Right ventricle myocardium superior (tissue), 1 donor: ENCODE measurements at places on chromosomes 4 and X. TPM values are rescaled to one million over a fixed set of nuclear protein-coding genes. Genes with fewer than 3 reads are reported as not detected.
A peak's percentile ranks its signal among the peaks of the same experiment; 100 is the strongest.

The SMIM43 gene
- total RNA-seq: not detected

The DUSP9 gene
- not detected for total RNA-seq

The PRDM8 gene
- 0.73 TPM for total RNA-seq

The AMBN gene
- total RNA-seq: not detected

The TMSB15A gene
- not detected for total RNA-seq

The GRID2 gene
- not detected for total RNA-seq

DNA sequence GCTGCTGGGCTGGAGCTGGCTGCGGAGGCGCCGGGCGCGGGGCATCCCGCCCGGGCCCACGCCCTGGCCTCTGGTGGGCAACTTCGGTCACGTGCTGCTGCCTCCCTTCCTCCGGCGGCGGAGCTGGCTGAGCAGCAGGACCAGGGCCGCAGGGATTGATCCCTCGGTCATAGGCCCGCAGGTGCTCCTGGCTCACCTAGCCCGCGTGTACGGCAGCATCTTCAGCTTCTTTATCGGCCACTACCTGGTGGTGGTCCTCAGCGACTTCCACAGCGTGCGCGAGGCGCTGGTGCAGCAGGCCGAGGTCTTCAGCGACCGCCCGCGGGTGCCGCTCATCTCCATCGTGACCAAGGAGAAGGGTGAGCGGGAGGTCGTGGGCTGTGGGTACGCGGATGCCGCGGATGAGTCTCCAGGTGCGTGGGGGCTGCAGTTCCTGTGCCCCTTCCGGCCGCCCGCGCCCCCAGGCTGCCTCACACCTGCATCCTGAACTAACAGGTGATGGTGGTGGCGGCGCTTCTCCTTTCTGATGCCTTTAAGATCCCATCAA, 499 bp downstream of the CYP2U1 start:
- DNase-seq: no peak

DNA sequence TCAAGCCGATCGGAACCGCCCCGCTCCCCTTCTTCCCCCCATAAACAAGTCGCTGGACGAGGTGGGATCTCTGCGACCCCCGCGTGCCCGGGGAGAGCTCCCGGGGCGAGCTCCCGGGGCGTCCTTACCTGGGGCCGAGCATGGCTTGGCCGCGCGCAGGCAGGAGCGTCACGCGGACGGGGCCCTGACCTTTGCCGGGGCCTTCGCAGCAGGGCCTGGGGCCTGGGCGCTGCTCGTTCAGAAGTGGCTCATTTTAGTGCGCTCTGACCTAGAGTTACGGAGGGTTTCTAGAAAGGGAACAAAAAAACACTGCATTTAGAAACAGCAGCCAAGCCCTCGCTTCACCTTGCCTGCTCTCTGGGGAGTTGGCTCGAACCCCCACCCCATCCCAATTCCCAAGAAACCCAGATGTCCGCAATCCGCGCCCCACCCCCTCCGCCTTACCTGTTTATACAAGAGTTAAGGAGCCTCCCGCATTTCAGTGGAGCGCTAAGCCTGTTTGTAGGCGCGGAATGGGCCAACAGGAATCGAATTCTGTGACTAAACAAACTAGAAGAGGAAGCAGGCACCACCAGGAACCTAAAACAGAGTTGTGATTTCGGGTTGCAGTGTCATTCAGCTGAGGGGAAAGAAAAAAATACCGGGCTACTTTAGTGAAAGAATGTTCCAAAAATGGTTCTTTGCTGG, 814 bp upstream of the RBM47 start:
- DNase-seq: peak; percentile 53

DNA sequence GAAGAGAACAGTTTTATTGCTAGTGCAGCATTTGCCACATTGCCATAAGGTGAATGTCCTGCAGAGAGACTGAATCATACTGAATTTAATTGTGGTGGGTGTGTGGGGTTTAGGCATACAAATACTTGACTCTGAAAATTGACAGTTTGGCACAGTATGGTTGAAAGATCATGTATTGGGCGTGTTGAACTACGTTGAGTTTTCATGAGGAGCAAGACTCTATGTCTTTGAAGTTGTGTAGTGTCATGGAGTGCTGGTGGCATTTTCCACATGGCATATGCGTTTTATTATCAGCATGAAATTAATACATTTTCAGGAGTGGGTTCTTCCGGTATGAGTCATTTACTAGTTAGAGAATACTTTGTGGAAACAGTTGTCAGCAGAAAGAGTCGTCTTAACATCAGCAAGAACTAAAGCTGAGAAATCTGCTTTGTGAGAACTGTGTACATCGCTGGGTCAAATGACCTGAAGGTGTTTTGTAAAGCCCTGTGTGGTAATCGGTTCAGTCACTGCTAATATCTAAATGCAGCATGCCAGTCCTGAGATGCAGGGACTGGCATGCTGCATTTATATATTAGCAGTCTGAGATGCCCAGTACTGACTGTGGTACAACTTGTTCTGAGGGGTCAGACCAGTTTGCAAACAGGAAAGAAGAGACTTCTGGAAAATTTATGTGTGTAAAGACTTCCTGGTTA, 50.3 kb downstream of the ARHGAP10 start:
- no peak for DNase-seq

DNA sequence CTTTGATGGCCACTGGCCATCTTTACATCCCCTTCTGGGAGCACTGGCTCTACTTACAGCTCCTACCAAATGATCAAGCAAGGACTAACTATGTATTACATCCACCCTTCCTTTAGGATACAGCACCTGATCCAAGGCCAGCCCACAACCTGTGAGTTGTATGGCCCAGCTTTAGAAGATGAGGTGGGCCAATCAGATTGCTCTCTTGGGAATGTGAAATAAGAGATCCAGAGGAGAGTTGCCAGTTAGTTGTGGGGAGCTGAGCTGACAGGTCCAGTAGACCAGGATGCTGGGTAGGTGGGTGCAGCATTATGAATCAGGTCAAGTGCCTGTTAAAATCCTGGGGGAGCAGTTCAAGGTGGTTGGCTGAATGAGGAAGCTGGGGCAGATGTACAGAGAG, 111.5 kb downstream of the GNL3L start:
- DNase-seq: no peak

DNA sequence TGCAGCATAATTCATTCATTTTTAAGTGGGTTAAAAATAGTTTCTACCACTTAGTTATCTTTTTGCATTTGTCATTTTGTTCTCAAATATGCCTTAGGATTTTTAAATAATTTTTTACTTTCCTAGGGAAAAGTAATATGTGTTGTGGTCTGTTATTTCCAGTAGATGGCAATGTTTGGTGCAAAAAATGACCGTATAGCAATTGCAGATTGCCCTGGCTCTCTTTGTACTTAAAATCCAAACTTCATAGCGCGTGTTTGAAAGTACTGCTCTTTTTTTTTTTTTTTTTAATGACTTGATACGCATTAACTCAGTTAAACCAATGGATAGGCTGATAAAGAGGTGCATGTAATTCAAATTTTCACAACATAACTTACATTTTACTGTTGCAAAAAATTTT, 74.4 kb upstream of the RBMX start:
- DNase-seq: no peak

DNA sequence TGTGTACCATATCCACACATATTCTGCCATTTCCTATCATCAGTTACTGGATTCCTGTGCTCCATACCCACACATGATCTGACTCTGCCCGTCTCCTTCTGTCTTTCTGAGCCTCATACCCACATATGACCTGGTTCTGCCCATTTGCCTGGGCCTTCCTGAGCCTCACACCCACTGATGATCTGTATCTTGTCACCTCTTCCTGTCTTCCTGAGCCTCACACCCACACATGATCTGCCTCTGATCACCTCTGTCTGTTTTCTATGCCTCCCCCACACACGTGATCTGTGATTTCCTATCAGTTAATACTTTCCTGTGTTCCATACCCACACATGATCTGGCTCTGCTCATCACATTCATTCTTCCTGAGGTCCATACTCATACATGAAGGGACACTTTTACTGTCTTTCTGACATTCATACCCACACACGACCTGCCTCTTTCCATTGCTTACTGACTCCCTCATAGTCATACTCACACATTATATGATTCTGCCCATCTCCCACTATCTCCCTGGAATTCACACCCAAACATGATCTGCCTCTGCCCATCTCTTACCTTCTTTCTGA, 32.5 kb downstream of the SCML1 start:
- DNase-seq: no peak

GRCh38 chr4:53854991-53855568, 209.3 kb downstream of the CHIC2 start:
- DNase-seq: no peak

DNA sequence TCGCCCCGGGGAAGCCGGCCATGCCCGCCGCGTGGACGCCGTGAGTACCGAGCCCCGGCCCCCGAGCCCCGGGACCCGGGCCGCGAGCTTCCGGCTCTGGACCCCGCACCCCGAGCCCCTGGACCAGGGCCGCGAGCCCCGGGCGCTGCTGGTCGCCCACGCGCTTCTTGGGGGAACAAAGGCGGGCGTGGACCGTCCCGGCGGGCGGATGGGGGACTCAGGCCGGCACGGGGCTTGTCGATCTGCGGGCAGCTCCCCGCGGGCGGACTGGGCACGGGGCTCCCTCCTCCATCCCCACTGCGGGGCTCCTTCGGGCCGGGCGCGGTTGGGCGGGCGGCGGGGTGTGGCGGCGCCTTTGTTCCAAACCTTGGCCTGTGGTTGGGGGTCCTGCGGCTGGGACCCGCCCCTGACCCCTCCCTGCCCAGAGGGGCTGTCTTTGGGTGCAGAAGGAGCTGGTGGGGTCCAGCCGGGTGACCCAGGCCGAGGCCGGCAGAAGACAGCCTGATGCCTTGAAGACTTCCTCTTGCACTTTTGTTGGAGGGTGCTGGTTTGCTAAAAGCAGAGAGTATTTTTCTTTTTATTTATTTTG, 25.2 kb upstream of the ADD1 start:
- no peak for DNase-seq

GRCh38 chrX:38890326-38890725, 89.1 kb downstream of the MID1IP1 start:
- DNase-seq: no peak

GRCh38 chr4:130008461-130008860, 912.5 kb downstream of the C4orf33 start:
- DNase-seq: no peak

- no peak for DNase-seq
These were observed 3.7 kb upstream of the FAM241A start for GRCh38 chr4:112141366-112142138.

- no peak for DNase-seq
These were observed 71.3 kb downstream of the GLRA3 start for GRCh38 chr4:174757736-174758135.
